NCI-H1436 (cell line): ENCODE measurements at places on chromosomes 12 and 14.

GRCh38 chr14:54686219-54686870, 119.4 kb downstream of the SAMD4A start:
- no peak for DNase-seq

- DNase-seq: no peak
Observed at GRCh38 chr12:47834199-47834903, 14.6 kb upstream of the HDAC7 start.

DNA sequence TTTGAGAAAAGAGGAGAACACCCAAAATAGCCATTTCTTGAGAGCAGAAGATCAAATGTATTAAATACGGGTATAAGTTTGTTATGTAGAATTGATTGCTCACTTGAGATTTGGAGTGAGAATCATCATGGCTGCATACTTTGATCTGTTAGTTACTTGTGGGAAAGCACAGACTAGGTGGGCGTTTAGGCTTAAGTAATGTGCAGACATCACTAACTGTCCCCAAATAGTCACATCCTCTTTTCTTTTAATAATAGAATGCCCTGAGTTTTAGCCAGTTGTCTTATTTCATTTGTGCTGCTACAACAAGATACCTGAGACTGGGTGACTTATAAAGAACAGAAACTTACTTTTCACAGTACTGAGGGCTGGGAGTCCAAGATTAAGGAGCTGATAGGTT, 14.3 kb upstream of the GTF2A1 start:
- DNase-seq: no peak

DNA sequence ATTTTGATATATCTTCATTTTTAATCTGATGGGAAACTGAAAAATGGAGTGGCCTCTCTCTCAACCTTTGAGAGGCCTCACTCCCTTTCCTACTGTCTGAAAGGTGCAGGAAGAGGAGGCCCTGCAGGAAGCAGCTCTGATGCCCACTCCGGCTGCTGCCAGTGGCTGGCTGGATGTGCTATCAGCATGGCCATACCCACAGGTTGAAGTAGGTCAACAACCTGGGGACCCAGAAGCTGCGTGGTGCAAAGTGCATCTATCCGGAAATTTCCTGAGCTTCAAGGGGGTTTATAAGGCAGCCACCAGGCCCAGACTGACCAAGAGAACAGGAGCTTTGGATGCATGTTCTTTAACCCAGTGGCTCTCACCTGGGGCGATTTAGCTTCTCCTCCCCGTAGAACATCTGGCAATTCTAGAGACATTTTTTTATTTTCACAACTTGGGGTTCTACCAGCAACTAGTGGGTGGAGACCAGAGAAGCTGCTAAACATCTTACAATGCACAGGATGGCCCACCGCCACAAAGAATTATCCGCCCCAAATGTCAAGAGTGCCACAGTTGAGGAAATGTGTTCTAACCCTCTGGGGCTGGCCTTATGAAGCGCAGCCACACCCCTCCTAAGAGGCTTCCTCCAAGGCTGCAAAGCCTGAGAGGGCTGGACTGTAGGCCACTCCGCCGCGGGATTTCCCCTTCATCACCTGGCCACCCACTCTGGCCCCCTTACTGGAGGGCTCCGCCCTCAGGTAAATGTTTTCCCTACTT, 8.2 kb upstream of the BATF start:
- no peak for DNase-seq

GRCh38 chr14:74618078-74618952, 6.3 kb upstream of the LTBP2 start:
- no peak for DNase-seq

GRCh38 chr12:111788178-111788654, 21.5 kb downstream of the ALDH2 start:
- no peak for DNase-seq

DNA sequence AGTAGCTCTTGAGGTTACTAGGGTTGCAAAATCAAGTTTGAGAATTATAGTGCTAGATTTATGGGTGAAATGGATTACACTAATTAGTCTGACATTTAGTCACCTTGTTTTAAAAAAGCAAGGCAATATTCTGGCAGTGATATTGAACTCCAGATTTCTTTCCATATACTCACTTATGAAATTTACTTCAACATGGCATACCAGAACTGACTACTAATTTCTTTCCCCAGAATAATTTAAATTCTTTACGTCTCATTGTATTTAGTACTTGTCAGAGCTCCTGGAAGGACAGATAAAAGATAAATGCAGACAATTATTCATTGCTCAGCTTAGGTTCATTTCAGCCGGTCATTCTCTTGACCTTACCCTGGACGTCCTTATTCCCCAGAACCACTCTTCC, 24.3 kb downstream of the EMP1 start:
- no peak for DNase-seq

GRCh38 chr12:120056739-120057138, 59.8 kb downstream of the RAB35 start:
- no peak for DNase-seq

DNA sequence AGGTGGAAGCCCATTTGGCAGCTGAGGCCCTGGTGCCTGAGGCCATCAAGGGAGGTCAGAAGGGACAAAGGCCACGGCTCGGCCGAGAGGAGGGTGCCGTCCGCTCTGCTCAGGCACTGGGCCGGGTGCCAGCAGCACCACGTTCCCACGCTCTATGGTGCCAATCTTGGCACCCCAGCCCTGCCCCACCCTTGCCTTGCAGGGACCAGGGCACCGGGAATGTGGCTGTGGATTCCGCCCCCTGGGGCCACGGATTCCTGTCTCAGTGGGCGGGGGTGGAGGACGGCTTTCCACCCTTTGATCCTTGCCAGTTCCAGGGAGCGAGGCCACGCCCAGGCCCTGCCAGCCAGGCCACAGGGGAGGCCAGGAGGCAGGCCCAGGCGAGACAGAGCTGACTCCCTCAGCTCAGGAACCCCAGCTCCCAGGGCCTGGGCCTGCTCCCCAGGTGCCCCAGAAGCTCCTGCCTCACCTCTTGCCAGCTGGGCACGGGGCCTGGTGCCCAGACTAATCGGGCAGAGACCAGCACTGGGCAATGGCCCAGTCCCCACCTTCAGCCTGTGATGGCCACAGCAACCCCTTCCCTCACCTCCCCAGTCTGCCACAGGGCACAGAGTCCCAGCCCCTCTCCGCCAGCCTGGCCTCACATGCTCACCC, 26.4 kb upstream of the GPR132 start:
- no peak for DNase-seq

DNA sequence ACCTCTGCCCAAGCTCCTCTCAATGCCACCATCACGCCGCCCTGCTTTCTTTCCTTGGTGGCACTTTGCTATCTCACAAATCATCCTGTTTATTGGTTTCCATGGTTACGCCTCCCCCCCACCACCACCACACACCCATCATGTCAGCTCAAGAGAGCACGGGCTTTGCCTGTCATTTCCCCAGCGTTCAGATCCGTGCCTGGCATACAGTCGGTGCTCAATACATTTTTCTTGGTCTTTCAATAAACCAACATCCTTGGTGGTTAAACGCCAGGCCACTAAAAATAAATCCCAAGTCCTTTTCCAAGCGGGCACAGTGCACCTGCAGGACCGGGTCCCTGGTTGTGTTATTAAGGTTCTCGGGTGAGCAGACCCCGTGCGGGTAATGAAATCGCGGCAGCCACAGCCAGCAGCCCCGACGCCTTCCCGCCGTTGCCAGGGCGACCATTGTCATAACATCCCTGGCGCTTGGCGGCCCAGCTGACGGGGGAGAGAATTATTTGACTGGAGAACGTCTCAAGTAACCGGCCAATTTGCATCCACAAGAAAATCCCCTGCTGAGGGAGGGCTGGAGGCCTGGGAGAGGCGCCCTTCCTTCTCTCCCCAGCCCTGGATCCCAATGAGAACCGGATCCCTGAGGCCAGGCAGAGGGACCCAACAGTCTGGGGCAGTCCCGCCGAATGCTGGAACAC, 92.9 kb downstream of the KSR2 start:
- DNase-seq: peak; percentile 84

DNA sequence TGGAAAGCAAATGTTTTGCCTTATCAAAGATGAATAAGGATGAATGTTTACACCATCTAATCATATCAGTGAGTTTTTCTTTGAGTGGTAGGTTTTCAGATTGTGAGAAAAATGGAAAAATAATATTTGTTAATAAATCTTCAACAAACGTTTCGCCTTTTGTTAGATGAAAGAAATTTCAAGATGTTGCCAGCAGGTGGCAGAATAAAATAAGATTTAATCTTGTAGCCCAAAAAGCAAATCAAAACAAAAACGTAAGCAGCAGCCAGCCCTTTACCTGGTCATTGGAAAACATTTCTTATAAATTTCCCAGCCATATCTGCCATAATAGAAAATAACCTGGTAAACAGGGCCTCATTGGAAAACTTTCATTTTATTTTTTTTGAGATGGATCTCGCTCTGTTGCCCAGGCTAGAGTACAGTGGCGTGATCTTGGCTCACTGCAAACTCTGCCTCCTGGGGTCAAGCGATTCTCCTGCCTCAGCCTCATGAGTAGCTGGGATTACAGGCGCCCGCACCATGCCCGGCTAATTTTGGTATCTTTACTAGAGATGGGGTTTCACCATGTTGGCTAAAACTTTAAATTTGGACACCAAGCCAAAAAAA, 15.4 kb upstream of the TMEM120B start:
- DNase-seq: peak; percentile 41

- DNase-seq: no peak
Observed at GRCh38 chr14:103896578-103896977, 31.7 kb upstream of the TDRD9 start.

- peak; percentile 2 for DNase-seq
Observed at GRCh38 chr14:59918824-59919569, 947 bp upstream of the LRRC9 start.

- no peak for DNase-seq
Observed at GRCh38 chr12:112183141-112184021, 58.0 kb downstream of the TRAFD1 start.

GRCh38 chr12:106759526-106760183, 14.8 kb upstream of the RIC8B start:
- no peak for DNase-seq

- no peak for DNase-seq
Observed at GRCh38 chr14:96390965-96391292, 999 bp upstream of the AK7 start.

DNA sequence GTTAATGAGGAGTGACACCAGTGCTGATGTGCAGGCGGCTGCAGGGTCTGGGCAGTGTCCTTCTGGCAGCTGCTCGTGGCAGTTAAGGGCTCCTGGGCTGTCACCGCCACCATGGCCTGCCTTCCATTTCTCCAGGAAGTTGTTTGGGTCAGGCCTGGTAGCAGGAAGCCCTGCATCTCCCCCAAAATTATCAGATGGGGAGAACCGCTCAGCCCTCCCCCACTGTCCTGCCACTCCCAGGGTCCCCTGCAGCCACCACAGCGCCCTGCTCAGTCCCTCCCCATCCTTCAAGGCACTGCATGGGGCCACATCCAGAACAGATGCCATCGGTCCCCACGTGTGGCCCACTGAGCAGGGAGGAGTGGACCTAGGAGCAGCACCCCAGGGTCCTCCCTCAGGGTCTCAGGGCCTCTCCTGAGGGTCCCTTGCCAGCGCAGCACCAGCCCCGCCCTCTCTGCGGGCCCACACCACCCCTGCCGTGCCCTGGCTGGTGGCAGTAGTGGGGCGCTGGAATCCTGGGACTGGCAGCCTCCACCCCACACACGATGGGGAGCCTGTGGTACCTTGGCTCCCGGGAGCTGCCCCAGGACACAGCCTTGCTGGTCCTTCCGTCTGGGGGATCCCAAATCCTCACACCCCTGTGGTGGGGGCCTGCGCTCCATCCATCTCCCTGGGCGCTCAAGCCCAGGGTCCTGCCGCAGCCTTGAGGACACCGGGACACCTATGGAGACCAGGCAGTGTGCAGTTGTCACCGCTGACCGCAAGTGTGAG, 10.3 kb upstream of the AMN start:
- DNase-seq: no peak

- no peak for DNase-seq
Observed at GRCh38 chr12:75759842-75760572, 248.6 kb upstream of the KRR1 start.

DNA sequence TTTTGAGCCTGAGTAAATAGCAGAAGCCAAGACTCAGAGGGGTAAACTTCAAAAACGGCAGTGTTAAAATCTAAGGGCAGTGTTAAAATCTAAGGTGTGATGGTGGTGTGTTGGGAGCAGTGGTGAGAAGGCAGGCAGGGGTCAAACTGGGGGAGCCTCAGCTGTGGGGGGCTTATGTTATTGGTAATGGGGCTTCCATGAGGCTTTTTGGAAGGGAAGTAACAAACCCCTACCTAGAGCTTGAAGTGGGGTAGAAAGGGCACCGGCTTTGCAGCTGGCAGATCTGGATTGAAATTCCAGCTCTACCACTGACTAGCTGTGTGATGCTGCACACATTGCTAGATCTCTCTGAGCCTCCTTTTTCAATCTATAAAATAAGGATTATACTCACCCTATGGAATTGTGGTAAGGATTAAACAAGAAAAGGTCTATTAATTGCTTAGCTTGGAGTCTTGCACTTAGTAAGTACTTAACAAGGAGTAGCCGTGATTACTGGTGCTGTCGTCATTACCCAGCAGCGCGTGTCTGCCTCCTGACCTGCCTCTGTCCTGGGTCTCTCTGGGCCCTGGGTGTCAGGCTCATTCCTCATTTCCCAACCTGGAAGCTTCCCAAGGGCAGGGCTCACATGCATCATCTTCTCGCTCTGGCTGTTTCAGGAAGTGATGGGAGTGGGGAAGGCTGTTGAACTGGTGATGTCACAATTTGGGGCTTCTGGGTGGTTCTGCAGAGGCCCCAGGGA, 18.5 kb upstream of the KRT80 start:
- DNase-seq: peak; percentile 23

GRCh38 chr14:101740981-101741380, 20.5 kb upstream of the PPP2R5C start:
- DNase-seq: no peak

GRCh38 chr12:94898388-94898787, 105.1 kb downstream of the NDUFA12 start:
- DNase-seq: no peak

- DNase-seq: no peak
Observed at GRCh38 chr12:12495536-12495935, 67.1 kb downstream of the DUSP16 start.

GRCh38 chr12:51519755-51520154, 71.3 kb upstream of the SCN8A start:
- DNase-seq: no peak

GRCh38 chr14:24870949-24871701, 178.8 kb downstream of the STXBP6 start:
- no peak for DNase-seq

GRCh38 chr12:32455607-32456071, 56.3 kb downstream of the FGD4 start:
- DNase-seq: peak; percentile 64
